ENCODE measurements at places on chromosomes 2 and 18.

DNA sequence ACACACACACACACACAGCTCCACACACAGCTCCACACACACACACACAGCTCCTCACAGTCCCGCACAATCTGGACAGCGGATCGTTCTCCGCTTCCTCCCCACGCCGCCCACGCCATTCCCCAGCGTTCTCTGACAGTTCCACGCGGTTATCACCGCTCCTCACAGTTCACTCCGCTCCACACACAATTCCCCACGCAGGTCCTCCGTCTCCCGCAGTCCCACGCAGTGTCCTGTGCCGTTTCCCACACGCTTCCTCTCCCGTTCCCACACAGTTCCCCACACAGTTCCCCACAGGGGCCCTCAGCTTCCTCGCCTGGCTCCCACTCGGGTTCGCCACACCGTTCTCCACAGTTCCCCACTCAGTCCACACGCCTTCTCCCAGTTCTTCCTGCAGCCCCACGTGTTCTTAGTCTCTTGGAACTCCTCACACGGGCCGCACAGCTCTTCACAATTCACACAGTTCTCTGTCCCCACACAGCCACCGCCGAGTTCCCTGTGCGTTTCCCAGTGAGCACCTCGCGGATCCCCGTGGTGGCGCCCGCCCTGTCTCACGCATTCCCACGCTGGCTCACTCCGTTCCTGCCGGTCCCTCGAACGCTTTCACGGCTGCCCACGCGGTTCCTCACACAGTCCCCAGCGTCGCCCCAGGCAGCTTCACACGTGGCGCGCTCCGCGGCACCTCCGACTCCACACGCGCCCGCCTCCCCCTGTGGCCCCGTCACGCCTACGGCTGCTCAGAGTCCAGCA is 38.4 kb downstream of the KIF1A start:
- DNase-seq = no peak

GRCh38 chr2:85719609-85720240 is 25.6 kb downstream of the GNLY start:
- DNase-seq = peak; percentile 53

DNA sequence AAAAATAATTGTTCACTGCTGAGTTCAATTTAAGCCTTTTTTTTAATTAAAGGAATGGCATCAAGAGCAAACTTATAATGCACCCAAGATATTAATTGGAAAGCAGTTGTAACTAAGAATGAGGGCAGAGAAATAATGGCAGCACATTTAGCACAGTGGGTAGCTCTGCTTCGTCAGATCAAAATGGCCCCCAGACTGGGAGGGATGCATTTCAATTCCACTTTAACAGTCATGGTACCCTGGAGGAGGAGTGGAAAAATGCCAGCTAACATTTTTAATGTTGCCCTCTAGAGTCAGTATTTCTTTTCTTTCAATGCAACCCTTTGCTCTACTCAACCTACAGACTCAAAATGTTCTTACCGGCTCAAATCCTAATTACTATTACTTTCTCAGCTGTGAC is 504.8 kb upstream of the SETBP1 start:
- no peak for DNase-seq

DNA sequence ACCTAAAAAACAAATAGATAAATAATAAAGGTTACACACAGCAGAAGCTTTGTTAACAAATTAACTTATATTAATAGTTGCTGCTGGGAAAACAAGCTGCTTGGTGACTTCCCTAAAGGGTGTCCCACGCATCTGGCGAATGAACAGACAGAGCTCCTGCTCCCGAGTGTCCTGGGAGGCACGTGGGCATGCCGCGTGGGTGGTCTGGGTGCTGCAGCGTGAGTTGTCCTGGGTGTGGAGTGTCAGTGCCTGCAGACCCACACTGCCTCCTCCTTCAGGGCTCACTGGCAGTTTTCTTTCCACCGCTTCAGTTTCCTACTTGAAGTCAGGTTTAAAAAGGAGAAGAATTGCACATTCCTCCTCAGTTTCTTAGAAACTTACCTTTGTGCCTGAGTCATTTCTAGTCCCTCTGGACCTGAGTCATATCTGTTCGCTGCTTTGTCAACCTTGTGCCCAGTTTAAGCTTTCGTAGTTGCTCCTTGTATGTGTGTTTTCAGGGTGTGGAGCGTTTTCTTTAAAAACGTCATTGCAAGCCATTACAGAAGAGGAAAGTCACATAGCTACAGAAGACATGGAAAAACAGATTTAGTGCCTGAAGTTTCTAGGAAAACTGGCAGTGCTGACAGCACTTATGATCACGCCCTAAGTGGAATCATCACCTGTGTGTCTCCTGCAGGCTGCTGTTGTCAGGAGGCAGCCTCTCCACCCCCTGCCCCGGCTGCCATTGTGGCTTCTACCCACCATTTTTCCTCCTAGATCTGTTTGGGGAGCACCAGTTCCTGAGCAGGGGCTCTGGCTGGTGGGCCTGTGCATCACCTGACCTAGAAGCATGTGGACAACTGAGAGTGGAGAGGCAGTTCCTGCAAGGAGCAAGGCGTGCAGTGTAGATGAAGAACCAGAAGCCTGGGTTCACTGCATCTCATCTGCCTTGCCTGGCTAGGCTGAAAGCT is 24.5 kb downstream of the IMPA2 start:
- DNase-seq = no peak

DNA sequence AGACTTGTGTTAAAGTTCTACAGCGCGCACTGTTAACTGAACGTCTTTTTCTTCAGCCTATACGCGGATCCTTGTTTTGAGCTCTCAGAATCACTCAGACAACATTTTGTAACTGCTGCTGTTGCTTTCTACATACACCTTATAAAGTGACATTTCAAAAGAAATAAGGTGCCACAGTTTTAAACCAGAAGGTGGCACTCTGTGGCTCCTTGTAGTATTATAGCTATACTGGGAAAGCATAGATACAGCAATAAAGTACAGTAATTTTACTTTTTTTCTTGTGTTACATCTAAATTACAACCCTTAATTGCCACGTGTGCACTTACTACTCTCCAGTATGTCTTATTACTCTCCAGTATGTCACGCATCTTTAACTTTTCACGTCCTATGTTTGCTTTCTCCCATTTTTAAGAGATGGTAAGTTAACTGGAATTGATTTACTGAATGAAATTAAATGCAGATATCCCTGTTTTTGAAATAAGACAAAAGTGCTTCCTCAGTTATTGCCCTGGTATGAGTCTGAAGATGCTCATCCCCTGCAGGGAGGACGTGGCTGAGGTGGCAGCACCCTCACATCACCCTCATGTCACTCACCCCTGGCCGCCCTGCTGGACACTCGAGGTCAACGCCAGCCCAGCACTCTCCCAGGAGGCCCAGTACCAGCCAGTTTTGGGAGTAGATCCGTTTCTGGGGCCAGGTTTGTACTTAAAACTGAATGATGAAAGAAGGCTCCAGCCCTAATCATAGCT is 37.8 kb downstream of the GORASP2 start:
- no peak for DNase-seq

DNA sequence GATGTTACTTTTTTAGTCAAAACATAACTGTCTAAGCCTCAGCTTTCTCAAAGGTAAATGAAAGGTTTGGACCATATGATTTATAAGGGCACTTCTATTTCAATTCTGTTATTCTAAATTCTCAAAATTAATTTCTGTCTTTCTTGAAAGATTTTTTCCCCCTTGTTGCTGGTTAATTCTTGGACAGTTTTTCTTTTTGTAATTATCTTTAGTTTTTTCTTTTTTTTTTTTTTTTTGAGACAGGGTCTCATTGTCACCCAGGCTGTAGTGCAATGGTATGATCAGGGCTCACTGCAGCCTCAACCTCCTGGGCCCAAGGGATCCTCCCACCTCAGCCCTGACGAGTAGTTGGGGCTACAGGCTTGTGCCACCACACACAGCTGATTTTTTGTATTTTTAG is 121.0 kb upstream of the MYO3B start:
- DNase-seq = no peak

GRCh38 chr18:42921226-42921737 is 194.2 kb downstream of the RIT2 start:
- DNase-seq = no peak

DNA sequence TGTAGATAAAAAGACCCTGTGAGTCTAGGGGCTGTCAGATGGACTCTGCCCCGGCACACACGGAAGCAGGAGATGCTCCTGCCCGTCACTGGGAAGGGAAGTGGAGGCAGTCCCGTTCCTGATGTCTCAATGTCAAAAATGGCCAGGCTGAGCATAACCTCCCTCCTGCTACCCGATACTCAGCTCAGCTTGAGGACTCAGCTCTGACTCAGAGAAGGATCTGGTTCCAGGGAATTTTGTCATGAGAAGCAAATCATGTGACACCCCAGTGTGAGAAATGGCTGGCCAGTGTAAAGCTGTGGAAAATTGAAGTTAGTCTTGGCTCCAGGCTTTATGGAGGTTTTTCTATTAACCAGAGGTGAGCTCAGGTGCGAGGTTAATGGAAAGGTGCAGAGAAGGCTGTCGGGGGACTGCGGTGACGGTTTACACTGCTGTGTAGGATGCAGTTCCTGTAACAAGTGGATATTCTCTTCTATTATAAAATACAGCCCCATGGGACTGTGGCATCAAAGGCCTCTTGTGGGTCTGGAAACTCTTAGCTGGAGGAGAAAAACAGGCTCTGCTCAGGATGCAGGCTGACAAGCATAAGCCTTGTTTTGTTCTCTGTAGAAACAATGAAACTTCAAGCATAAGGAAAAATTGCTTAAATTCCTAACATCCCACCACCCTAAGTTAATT is 24.7 kb upstream of the AGAP1 start:
- DNase-seq = no peak

GRCh38 chr18:5500158-5500939 is 43.4 kb downstream of the EPB41L3 start:
- no peak for DNase-seq

GRCh38 chr18:36830158-36830495 is 1.2 kb downstream of the KIAA1328 start:
- no peak for DNase-seq

DNA sequence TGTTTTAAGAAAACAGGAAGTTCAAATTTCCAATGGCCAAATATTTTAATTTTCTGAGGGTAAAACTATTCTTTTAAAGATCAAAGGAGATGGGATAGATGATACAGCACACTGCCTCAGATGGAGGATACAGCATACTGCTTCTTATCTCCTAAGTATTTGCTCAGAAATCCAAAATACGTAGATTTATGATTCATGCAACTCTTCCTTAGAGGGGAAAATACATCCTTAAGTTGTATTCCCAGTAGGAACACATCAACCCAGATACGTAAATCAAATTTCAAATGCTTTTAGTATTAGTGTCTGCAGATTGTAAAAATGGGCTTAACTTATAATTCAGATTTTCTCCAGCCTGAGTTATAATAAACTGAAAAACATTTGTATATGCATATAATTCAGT is 235.2 kb downstream of the ZNF385B start:
- no peak for DNase-seq

GRCh38 chr2:165105926-165106325 is 97.9 kb downstream of the SCN3A start:
- no peak for DNase-seq

Data from mesenteric fat pad (tissue), 1 donor.